ENCODE measurements at places on chromosomes 7 and 10.

DNA sequence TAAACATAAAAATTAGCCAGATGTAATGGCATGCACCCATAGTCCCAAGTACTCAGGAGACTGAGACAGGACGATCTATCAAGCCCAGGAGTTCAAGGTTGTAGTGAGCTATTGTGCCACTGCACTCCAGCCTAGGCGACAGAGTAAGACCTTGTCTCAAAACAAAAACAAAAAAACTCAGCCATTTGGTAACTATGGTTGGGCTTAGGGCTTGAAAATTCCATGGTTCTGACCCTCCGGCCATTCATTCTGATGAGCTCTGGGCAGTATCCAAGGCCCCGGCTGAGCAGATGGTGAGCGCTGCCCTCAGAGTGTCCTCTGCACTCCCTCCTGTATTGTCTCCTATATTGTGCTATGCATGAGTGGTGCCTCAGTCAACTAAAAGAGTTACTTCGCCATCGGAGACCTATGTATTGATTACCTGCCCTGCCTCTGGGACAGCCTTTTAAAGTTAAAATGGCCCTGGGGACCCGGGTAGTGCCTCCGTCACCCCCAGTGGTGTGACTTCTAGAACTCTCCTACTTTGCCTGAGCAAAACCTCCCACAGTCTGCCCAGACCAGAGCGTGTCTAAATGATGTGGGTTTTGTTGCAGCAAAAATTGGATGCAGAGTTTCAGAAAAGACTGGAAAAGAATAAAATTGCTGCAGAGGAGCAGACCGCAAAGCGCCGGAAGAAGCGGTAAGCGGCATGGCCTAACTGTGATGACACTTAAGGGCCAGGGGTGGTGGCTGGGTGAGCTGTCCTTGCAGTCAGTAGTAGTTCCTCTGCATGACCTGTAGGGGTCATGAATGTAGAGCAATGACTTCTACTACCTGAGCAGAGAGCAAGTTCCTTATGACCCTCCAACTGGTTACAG is 8.1 kb downstream of the PRKRIP1 start:
- DNase-seq, result no peak

GRCh38 chr10:48670978-48671913 is 13.4 kb upstream of the WDFY4 start:
- DNase-seq, result no peak

- peak; percentile 35 for DNase-seq
Observed at GRCh38 chr7:92685136-92686042, 95.2 kb upstream of the FAM133B start.

- no peak for DNase-seq
Observed at GRCh38 chr10:133110609-133111275, 23.0 kb downstream of the ADGRA1 start.

DNA sequence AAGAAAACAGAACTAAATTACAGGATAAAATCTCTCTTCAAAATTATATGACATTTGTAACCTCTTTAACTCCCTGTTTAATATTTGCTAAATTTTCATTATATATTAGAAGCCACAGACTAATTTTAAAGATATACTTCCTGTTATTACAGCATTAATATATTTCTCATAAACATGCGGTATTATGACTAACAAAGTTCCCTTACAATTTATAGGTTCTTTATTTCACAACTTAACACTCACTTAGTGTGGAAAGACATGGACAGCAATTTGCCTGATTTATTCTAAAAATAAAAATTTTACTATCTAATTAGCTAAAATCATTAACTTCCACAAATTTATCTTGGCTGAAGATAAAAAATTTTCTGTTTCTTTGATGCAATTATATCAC is 29.0 kb downstream of the CTNNA3 start:
- DNase-seq, result no peak

GRCh38 chr10:113261611-113262091 is 291.2 kb upstream of the HABP2 start:
- DNase-seq, result no peak

- DNase-seq, result no peak
Observed at GRCh38 chr7:140726281-140726680, 29.8 kb downstream of the NDUFB2 start.
